ENCODE measurements at places on chromosomes 1 and 21.

GRCh38 chr1:22140694-22141093 is 2.2 kb downstream of the WNT4 start:
- no peak for DNase-seq

- DNase-seq: no peak
Measured at GRCh38 chr1:87410776-87411480, 82.2 kb downstream of the LMO4 start.

- peak; percentile 42 for DNase-seq
Measured at GRCh38 chr1:234515411-234515810, 36.4 kb upstream of the TARBP1 start.

DNA sequence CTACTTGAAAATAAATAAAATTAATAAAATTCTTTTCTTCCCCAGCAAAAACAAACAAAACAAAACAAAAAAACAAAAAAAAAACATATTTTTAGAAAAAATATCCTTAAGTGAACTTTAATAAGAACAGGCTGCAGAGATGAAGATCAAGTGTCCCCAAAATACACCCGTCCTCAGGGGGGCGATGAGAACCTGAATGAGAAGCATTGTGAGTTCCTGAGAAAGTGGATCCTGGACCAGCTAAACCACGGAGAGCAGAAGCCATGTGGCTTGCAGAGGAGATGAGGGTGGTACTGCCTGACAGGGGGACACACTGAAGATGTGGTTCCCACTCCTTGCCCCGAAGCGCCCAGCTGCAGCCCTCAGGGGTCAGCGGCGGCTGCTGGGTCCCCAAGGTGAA is 89.3 kb downstream of the ITPKB start:
- no peak for DNase-seq

DNA sequence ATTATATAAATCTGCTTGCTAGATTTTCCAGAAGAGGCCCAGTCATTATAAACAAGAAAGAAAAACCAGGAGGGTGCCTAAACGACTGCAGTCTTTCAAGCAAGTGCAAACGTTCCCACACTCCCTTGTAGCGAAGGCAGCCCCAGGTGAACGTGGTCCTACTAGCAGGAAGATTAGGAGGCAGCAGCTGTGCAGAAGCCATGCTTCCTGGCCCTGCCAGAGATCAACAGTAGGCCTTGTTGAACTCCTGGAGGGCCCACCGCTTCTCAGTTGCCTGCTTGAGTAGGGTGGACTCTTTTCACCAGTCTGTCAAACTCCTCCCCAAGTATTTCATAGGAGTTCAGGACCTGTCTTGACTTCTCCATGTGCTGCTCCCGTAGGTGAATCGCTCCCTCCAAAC is 163.0 kb upstream of the GORAB start:
- no peak for DNase-seq

DNA sequence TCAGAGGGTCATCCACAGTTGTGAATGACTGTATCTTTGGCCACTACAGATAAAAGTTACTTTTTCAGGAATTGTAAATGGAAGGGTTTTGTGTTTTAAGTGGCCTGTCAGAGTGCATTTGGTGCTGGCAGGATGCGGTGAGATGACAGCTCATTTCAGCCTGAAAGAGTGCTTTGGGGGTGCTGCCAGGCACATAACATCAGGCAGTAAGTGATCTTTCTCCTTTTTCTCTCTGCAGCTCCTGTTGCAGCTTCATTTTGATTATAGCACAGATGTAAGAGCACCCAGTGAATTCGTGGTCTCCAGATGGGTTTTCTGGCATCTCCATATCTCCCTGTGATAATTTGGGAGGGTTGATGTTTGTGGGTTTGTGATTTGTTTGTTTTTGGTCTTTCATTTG is 14.8 kb upstream of the FAM163A start:
- no peak for DNase-seq

GRCh38 chr1:158952416-158952815 is 21.1 kb downstream of the PYHIN1 start:
- DNase-seq: no peak

All from stromal cell of bone marrow (primary cell).